ENCODE measurements at places on chromosomes 12 and 14.

GRCh38 chr12:62726471-62726980, 208.4 kb downstream of the PPM1H start:
- DNase-seq = no peak

DNA sequence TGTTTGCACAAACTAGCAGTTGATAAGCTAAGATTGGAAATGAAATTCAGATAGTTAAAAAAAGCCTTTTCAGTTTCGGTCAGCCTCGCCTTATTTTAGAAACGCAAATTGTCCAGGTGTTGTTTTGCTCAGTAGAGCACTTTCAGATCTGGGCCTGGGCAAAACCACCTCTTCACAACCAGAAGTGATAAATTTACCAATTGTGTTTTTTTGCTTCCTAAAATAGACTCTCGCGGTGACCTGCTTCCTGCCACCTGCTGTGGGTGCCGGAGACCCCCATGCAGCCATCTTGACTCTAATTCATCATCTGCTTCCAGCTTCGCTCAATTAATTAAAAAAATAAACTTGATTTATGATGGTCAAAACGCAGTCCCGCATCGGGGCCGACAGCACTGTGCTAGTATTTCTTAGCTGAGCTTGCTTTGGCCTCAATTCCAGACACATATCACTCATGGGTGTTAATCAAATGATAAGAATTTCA, 335.6 kb downstream of the TMEM121 start:
- no peak for DNase-seq

GRCh38 chr14:61746881-61747280, 15.3 kb upstream of the SNAPC1 start:
- DNase-seq = no peak

DNA sequence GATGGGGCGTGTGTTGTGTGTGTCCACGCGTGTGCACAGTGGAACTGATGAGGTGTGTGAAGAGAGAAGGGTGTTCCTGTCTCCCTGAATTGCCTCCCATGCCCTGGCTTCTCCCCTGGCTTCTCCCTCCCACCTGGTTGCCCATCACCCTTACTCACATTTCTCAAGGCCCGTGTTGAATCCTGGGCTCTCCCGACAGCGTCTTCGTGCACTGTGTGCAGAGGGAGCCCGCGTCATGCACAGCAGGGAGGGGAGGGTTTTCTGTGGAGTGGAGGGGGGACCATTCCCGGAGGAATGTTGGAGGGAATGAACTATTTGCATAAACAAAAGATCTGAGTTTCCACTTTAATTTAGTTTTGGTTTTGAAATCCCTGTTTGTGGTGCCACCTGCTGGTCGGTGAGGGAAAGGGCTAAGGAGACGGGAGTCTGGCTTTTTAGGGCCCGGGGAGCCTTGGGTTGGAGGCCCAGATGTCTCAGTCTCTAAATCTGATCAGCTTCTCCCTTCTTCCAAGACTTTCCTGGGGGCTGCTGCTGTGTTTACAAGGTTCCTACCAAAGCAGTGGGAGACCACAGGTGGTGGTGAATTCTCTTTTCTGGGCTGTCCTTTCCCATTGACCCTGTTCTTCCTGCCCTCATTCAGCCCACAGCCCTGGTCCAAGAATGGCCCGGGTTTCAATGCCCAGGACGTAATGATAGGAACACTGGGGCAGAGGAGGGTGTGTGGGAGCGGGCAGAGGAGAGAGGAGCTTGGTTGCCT, at the start of gene C1R:
Gene C1R (minus strand): TSS at position 217 of the 757 bp plus-strand sequence. CDS start 57 bp downstream, at position 160.
- peak; percentile 87 for DNase-seq

GRCh38 chr12:67798768-67799167, 150.2 kb downstream of the DYRK2 start:
- DNase-seq = no peak

- DNase-seq = no peak
Measured at GRCh38 chr12:124149287-124149686, 145.6 kb upstream of the RFLNA start.

DNA sequence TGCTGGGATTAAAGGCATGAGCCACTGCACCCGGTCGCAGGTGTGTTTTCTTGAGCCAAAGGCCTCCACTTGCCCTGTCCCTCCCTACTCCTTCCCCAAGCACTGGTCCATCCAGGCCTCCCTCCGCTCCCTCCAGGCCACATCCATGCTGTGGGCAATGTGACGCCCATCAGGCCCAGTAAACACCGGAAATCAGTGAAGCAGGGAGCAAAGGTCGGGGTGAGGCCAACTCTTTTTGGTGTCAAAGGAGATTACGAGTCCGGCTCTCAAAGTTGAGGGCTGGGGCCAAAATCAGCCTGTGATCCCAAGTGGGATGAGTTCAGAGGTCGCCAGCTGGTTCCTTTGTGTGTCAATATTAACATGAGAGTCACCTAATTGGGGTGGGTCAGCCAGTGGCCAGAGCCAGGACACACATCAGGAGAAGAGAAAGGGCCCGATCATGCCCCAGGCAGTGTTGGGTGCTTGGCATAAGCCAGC, 195.7 kb downstream of the RBM19 start:
- DNase-seq = no peak

- DNase-seq = no peak
Measured at GRCh38 chr14:59123975-59124374, 64.5 kb upstream of the DAAM1 start.

DNA sequence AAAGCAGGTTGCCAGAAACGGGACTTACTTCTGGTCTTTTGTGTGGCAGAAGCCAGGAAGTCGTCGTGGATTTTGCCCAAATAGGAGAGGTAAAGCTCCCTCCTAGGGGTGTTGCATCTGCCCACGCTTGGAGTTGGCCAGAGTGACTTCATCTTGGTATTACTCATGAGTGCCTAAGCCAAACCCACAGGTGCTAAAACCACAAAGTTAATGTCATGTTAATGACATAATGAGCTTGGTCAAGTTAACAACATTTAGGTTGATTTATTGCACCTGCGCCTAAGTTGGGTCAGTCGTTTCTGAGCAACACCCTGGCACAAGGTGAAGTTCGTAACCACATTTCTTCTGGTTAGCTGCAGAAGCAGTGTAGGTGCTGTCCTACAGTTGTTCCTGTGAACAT, 225.2 kb downstream of the FUT8 start:
- DNase-seq = no peak

DNA sequence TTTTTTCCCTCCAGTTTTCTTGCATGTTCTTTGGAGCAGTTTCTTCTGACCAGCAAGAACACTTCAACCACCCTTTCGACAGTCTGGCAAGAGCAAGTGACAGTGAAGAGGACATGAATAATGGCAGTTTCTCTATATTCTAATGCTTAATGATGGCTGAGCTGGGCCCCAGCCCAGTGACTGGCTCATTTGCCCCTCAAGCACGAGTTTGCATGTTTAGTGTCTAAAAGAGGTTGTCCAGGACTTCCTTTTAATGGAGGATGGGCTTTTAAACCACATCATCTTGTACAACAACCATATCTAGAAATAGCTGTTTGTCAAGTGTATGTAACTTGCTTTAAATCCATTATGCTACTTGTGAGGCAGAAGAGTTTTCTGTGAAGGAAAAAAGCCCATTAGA, 28.4 kb downstream of the RAD9B start:
- no peak for DNase-seq

DNA sequence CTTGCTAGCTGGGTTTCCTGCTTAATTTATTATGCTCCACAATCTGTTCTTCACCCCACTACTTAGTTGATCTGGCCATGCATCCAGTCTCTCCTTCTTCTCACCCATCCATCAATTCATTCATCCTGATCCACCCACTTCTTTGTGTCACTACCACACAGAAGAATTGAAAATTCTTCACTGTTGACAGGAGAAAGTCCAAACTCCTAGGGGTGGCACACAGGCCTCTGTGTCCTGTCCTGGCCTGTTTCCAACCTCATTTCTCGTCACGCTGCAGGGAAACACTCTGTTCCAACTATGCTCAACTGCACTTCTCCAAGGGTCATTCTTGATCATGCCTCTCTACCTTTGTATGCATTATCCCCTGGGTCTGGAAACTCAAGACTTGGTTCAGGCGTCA, 10.6 kb upstream of the KRT83 start:
- no peak for DNase-seq

GRCh38 chr12:6039894-6040601, 84.4 kb downstream of the VWF start:
- DNase-seq = peak; percentile 35

DNA sequence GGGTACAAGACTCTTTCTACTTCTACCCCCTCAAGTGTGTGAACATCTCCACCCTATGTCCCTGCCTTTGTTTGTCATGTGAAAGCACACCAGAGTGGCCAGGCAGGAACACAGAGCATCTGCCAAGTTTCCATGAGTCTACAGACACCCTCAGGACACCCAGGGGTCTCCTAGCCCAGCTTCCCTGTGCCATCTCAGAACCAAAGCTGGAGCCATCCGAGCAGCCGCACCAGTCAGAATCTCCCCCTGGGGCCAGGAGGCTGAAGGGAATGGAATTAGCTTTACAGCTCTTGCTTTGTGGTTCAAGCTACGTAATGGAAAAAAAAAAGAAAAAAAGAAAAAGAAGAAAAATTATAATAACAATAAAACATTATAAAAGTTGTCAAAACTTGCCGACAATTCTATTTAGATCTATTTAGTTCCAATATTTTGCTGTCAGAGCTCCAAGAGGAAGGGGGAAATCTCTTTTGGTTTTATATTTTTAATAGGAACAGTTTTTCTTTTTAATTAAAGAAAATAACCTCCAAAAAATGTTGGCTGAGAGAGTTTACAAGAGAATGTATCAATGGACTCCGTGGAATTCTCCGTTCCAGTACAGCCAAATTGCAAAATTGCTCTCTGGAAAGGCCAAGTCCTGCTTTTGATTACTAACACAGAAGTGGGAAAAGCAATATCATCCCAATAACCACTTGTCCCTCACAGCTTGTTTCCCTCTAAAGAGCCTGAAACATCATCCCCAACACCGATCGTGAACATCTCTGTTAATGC, 37.1 kb downstream of the TBX5 start:
- DNase-seq = no peak

DNA sequence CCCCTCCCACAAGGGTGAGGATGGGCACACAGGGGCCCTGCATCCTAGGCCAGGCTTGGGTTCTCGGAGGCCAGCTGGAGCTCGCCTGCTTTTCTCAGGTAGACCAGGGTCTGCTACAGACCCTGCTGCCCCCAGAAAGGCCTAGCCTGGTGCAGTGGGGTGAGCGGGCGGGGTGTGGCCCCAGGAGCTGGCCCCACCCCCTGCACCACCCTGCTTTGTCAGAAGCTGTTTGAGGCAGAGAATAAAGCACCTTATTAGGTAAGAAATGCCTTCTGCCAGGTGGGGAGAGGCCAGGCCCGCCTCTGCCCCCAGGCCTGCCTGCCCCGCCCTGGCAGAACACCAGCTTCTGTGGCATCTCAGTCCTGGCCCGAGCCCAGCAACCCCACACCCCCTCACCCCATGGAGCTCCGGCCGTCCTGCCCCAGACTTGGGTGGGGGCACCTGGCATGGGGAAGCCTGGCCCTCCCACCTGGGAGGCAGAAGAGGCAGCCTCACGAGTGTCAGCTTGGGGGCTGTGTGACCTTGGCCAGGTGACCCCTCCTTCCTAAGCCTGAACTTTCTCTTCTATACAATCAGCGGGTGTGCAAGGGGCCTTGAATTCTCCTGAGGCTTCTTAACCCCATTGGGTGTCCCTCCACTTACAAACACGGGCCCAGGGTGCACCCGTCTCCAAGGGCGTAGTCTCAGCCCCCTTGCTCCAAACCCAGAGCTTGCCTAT, 43.2 kb downstream of the KRT80 start:
- DNase-seq = no peak

GRCh38 chr14:57171363-57171762, 97.3 kb downstream of the EXOC5 start:
- no peak for DNase-seq
